ENCODE measurements at places on chromosomes 2 and 18.

DNA sequence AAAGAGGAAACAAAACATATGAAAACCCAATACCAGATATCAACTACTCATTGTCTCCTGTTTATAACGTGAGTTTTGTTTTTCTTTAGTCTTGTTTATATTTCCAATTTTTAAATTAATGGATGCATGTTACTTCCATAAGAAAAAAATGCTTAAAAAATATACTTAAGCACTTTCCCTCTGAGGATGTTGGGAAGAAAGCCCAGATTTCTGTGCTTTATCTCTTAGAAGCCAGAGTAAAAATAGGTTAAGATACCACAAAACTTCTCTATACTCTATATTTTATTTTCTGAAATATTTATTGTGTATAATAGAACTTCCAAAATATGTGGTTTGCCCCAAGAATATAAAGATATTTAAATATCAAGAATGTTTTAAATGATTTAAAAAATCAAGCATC is 633.9 kb downstream of the STK39 start:
- DNase-seq = no peak

DNA sequence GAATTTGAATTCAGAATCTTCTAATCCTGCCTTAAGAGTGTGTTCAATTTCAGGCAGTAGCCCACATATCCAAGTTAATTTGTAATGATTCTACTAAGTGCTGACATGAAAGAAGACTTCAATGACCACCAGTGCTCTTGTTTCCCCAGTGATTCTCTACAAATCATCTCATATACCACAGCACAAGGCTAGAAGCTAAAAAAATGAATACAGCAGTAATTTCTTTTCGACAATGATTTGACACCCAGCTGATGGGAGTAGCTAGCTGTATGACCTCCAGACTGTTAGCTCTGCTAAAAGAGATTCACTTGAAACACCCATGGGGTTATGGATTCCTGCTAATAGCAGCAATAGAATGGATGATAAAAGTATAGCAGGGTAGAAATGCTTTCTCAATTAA is 217.0 kb upstream of the TMEFF2 start:
- no peak for DNase-seq

- no peak for DNase-seq
Observed at GRCh38 chr2:40653829-40654228, 201.9 kb upstream of the SLC8A1 start.

- DNase-seq = no peak
Observed at GRCh38 chr2:218187296-218188015, 20.7 kb upstream of the CXCR1 start.

Data from activated T-cell treated with anti-CD3 and anti-CD28 coated beads, Interleukin-2, amount 50 U/mL, for 1 hour (primary cell).